ENCODE measurements at places on chromosomes 2 and 18. TPM values are rescaled to one million over a fixed set of nuclear protein-coding genes. Genes with fewer than 3 reads are reported as not detected.

BIN1 gene
- total RNA-seq, result 29.3 TPM

RBM44 gene
- total RNA-seq, result 0.23 TPM

SLC35F6 gene
- total RNA-seq, result 35.5 TPM

STK25 gene
- total RNA-seq, result 91.0 TPM

LCLAT1 gene
- 14.6 TPM for total RNA-seq

ARHGEF4 gene
- 7.4 TPM for total RNA-seq

TTN gene
- under 0.01 TPM for total RNA-seq

SH3BP4 gene
- total RNA-seq, result 43.6 TPM

GPR155 gene
- total RNA-seq, result 0.36 TPM

FMNL2 gene
- 27.9 TPM for total RNA-seq

SPR gene
- 126 TPM for total RNA-seq

MSH2 gene
- 36.3 TPM for total RNA-seq

ZNF385B gene
- total RNA-seq, result not detected

FSIP2 gene
- total RNA-seq, result not detected

RFX8 gene
- not detected for total RNA-seq

FBLN7 gene
- total RNA-seq, result 0.58 TPM

AQP4 gene
- total RNA-seq, result not detected

CTLA4 gene
- total RNA-seq, result not detected

RPL37A gene
- 4,919 TPM for total RNA-seq

ST8SIA3 gene
- total RNA-seq, result not detected

NEDD4L gene
- 32.3 TPM for total RNA-seq

RAB27B gene
- total RNA-seq, result 10.5 TPM

FBXO15 gene
- total RNA-seq, result 0.75 TPM

CHST10 gene
- 13.3 TPM for total RNA-seq

PTPN4 gene
- total RNA-seq, result 16.1 TPM

IL1B gene
- 0.15 TPM for total RNA-seq

PAX8 gene
- total RNA-seq, result 0.85 TPM

ATOH8 gene
- total RNA-seq, result 13.2 TPM

CDH19 gene
- 0.97 TPM for total RNA-seq

PDE1A gene
- 0.11 TPM for total RNA-seq

Measured in A549 treated with Mapracorat at 1 μM for 4 hours (cell line).